ENCODE measurements at places on chromosomes 7 and 10. TPM values are rescaled to one million over a fixed set of nuclear protein-coding genes. Genes with fewer than 3 reads are reported as not detected.

Gene SPACDR
- 0.24 TPM for total RNA-seq

DNA sequence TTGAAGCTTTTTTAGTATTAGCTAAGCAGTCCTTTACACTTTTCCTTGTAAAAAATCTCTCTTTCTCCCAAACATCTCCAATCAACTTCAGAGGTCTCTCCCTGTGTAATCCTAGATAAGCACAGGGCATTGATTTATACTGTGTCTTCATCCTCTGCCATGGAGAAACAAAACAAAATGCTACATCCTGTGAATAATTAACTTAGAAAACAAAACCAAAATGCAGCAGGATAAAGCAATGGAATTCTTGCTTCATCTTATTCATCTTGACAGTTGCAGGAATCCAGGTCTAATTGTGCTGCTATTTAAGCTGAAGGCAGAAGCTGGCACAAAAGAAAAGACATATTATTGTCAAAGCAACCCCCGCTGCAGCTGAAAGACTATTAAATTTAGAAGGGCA lies 641.5 kb upstream of the SORCS1 start:
- DNase-seq, result no peak

Gene PRPS1L1
- not detected for total RNA-seq

- DNase-seq, result no peak
Observed at GRCh38 chr10:23155169-23155568, 36.9 kb upstream of the PTF1A start.

- DNase-seq, result no peak
Observed at GRCh38 chr7:54827734-54828133, 68.7 kb upstream of the SEC61G start.

DNA sequence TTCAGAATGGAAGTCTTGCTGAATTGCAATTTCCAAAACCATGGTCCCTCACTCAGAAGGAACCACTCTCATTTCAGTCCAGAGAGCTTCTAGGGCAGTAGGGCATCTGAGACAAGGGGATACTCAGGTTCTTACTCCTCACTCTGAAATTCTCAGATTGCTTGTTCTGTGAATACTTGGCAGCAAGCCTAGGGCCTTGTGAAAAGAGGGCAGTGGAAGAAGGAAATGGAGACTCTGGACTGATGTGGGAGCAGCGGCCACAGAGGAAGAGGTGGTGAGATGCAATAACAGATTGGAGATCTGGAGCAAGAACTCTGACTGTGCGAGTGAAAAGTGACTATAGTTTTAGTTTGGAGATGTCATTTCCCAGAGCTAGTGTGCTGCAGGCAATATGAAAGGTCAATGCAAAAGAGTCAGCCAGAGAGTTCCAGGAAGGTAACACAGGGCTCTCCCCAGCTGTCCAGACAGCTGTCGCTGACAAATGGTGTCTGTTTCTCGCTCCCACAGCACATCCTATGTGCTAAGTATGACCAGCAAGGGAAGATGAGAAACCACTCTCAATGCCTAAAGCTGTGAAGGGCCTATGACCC lies 291.6 kb upstream of the KIAA1217 start:
- DNase-seq, result no peak

DNA sequence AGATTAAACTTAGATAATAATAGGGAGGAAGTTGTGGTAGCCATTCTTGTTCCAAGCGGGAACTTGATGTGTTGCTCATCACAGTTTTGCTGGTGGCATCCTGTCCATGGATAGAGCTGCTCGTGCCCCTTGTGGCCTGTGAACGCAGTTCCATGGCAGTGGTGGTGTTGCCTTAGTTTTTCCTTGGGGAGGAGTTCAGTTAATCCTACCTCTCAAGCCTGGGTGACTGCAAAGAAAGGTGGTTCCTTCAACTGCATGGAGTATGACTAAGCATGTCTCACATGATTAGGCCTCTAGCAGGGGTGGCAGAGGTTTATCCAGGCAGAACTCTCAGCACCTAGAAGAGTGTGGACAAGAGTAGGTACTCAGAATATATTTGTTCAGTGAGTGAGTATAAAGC lies 99.7 kb downstream of the MAPK8 start:
- DNase-seq, result no peak

All from pancreas (tissue), 10 donors.